CD4-positive, alpha-beta T cell treated with Interleukin-17A for 1 hour (primary cell): ENCODE measurements at places on chromosomes 7 and 10.

GRCh38 chr7:131947661-131948060 lies 391.2 kb upstream of the PODXL start:
- DNase-seq: no peak

- peak; percentile 71 for DNase-seq
Measured at GRCh38 chr7:142795339-142795863, 24.6 kb downstream of the PRSS2 start.

DNA sequence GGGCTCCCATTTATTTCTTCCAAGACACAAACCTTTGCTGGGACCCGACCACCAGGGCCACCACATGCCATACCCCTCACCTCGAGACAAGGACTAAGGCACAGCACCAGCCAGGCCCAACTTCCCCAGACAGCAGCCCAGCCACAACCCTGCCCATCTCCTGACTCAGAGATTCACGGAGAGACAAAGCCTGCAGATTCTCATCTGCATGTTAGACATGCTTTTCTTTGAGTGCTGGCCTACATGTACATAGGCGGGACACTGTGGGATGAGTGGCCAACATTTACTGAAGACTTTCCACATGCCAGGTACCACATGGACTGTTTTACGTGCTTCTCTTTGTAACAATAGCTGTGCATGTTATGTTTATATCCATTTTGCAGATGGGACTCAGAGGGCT lies 221.3 kb upstream of the ZMIZ1 start:
- DNase-seq: no peak

GRCh38 chr7:91811236-91811635 lies 69.3 kb downstream of the MTERF1 start:
- DNase-seq: no peak

GRCh38 chr7:13035233-13035632 lies 347.8 kb downstream of the ARL4A start:
- no peak for DNase-seq

DNA sequence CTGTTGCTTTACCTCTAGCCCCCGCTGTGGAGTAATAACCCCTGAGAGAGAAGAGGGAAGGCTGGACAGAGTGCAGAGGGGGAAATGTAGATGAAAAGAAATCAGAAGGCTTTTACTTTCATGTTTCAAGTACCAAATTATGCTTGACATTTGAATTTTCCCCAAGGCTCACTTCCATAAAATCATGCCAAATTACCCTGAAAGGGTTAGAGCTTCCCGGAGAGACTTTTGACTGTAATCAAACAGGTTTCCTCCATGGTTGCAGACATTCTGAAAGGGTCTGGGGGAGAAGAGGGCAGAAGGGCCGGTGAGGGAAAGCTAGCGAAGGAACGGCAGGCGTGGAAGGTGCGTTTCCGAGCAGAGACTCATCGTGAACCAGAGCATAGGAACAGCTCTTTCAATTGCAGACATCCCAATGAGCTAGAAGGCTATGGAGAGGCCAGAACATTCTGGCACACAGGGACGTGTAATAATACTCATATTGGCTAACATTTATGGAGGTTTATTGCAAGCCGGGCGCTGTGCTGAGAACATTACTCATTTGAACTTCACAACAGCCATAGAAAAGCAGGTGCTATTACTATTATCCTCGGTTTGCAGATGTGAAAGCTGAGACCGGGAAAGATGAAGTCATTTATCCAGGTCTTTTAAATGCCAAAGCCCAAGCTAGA lies 620.8 kb upstream of the AUTS2 start:
- DNase-seq: no peak

GRCh38 chr10:132586739-132587138 lies 49.2 kb downstream of the INPP5A start:
- DNase-seq: no peak

GRCh38 chr10:90988802-90989201 lies 67.9 kb upstream of the ANKRD1 start:
- DNase-seq: no peak

DNA sequence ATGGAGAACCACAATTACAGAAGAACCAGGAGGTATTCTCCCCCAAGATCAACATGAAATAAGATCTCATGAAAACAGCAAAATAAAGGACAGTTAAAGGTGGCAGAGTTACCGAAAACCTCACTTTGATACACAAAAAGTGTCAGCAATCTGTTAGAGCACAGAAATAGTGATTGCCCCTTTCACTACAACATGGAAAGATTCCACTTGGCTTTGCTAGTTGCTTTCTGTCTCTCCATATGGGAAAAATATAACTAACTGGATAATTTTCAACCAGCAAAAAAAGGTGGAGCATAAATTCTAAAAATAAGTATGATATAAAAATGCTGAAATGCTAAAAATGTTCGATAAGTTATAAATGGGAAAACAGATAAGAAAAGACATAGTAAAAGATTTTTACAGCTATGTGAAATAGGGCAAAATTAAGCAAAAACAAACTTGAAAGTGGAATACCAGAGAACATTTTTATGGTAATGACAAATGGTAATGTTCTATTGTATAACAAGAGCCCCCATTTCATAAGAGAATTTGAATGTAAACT lies 90.2 kb downstream of the GPR85 start:
- no peak for DNase-seq

GRCh38 chr7:2242541-2243429 lies 759 bp downstream of the NUDT1 start:
- DNase-seq: peak; percentile 16

DNA sequence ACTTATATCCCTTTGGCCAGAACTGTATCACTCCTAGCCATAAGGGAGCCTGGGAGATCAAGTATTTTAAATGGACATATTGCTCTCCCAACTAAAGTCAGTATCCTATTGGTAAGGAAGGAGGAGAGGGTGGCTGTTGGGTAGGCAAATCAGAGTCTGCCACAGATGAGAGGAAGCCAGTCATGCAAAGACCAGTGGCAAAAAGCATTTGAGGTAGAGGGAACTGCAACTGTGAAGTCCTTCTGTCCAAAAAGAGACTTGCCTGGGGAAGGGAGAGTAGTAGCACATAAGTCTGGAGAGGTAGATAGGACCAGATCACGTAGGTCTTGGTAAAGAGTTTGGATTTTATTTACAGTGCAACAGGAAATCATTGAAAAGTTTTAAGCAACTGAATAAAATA lies 8.8 kb upstream of the CCNJ start:
- DNase-seq: no peak

- DNase-seq: no peak
Measured at GRCh38 chr7:69374044-69374425, 224.2 kb upstream of the AUTS2 start.

DNA sequence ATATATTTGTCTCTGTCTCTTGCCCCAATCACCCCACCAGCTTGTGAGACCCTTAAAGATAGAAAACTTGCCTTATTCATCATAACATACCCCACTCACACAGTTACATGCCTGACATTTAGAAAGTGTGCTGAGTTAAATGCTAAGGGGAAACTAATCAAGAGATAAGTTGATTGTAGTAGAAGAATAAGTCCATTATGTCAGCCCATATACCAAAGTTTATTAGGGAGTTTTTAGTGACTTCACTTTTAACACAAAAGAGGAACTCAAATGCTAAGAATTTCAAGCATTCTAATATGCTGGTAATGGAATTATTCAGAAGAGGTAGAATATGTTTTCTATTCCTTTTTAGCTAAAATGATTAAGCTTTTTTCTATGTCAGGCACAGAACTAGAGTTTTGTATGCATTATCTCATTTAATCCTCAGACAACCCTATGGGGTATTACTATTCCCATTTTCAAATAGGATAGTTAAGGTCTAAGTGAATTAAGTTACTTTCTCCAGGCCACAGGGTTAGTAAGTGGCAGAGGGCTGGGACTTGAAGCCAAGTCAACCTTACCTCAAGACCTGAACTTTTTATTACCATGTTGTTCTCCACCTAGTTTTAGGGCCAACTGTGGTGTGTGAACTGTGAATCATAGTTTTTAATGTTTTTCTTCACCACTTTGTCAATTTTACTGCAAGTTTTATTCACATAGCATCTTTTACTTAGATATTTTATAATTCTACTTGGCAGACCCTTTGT lies 19.6 kb downstream of the ASAH2 start:
- DNase-seq: no peak

GRCh38 chr10:21083861-21084260 lies 186.8 kb upstream of the NEBL start:
- DNase-seq: no peak

GRCh38 chr10:118076705-118077104 lies 30.0 kb upstream of the RAB11FIP2 start:
- DNase-seq: no peak

DNA sequence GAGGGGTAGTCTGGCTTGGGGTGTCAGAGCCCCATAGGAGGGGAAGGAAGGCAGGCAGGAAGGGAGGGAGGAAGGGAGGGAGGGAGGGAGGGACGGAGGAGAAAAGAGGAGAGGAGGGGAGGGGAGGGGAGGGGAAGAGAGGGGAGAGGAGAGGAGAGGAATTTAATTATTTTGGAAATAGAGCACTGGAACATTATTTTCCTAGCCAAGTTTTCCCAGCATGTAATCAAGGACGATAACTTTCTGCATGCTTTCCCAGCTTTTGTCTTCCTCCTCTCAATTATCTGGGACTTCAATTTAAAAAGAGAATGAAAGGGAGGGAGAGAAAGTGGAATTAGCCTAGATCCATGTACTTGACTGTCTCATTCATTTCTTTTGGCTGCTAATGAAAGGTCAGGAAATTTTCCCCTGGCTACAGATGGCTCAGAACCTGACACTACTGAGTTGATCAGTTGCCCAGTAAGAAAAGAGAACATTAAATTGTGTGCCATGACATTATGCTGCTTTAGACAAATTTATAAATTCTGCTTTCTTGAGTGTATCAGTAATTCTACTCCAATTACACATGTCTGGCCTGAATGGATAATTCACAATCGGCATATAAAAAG lies 148.8 kb downstream of the LRRC4 start:
- DNase-seq: no peak

- no peak for DNase-seq
Measured at GRCh38 chr10:103177123-103177522, 15.9 kb downstream of the NT5C2 start.

DNA sequence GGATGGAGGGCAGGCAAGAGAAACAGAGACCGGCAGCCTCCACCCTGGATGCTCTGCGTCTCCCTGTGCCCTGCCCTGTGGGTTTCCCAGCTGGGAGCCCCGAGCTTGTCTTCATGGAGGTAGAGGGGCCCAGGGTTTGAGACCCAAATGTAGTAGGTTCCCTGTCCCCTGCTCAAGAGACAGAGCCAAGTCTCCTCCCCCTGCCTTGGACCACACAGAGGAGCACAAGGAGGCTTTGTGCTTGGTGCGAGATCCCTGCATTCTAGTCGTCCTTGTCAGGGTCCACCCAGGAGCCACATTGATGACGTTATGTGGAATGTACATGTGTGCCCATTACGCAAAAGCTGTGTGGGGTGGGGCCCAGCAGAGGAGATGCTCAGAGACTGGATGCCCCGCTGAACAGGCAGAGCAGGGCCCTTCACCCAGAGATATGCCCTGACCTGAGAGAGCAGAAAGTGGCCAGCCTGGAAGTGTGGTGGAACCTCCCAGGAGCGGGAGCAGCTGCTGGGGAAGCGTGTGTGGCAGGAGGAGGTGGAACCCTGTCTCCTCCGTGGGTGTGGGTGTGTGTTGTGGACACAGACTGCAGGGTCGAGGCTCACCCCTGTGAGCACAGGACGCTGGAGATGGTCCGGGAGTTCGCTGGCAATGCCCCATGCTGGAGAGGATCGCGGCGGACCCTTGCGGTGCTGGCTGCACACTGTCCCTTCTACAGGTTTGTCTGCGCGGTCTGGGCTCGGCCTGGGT lies 39.3 kb downstream of the VWA2 start:
- DNase-seq: no peak

- no peak for DNase-seq
Measured at GRCh38 chr10:15166325-15166724, 2.2 kb downstream of the NMT2 start.

DNA sequence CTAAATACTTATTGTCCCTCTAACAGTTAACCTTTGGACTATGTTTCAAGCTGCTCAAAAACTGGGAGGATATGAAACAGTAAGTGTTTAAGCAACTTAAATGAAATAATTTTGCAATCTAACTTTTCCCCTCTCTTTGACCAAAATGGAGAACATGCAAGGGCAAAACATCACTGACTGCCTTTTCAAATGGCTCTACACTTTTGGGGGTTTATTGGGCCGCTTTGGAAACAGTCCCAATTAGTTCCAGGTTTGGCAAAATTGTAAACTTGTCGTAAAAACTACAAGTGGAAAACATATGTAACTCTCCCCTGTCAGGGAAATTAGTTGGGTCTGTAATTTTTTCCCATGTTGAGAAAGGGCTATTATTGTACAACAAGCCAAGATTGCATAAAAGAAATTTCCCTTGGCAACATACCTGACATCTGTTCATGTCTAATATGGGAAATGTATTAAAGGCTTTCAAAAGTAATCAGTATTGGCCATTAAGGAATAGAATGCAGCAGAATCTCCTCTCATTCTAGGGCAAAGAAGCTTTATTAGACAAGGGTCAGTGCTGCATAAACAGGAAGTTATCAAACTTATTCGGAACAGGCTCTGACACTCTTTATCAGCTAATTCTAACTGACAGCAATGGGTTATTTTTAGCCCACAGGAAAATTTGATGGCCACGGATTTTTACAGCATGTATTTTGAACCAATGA lies 157.9 kb downstream of the ARID5B start:
- DNase-seq: no peak

DNA sequence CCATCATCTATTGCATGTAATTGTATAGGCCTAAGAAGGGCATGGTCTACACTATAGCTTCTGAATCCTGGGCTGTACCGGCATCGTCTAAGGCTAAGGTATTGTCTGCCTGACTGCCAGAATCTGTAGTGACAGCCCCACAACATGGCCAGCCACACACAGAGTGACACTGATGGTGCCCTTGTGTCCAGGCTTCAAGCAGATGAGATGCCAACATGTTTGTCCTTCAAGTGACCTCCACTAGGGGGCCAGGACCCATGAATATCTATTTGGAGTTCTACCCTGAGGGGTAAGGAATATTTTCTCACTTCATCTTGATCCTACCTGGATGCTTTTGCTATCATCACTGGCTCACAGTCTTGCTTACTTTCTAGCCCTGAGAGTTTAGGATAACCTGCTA lies 1.5 kb downstream of the CYP3A7 start:
- no peak for DNase-seq

GRCh38 chr7:131105294-131105798 lies 222.3 kb upstream of the MKLN1 start:
- DNase-seq: no peak

GRCh38 chr7:103984050-103984449 lies 5.4 kb downstream of the RELN start:
- no peak for DNase-seq

- DNase-seq: no peak
Measured at GRCh38 chr7:69803699-69804516, 205.6 kb downstream of the AUTS2 start.

GRCh38 chr7:29239638-29240037 lies 45.1 kb downstream of the CHN2 start:
- DNase-seq: peak; percentile 15
